ENCODE measurements at places on chromosomes 13 and 19.

DNA sequence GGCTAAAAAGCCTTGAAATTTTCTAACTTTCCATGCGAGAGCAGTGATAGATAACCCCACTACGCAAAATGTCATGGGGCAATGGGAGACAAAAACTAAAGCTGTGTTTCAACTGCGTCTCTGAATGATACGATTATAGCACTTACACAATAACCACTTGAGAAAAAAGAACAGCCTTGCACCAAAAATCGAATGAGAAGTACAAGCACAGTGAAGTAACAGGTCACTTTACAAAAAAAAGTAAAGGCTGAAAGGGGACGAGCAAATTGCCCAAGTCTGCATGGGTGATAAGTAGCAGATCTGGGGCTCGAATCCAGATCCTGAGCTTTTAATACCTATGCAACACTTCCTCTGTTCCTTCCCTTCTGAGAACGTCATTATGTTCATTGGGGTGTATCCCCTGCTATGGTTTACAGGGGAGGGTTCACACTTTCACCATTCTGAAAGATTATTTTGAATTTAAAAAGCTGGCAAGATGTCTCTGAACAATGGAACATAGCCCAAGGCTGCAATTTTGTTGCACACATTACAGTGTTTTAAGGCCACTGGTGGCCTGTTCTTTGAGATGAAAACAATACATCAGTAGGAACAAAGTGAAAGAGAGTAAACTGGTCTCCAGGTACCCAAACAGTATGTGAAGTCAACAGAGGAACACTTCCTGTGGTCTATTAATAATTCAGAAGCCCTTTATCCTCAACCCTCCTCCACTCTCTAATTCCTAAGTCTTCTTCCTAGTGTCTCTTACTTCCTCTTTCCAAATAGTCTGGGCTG is 3.2 kb downstream of the CPB2 start:
- no peak for DNase-seq

DNA sequence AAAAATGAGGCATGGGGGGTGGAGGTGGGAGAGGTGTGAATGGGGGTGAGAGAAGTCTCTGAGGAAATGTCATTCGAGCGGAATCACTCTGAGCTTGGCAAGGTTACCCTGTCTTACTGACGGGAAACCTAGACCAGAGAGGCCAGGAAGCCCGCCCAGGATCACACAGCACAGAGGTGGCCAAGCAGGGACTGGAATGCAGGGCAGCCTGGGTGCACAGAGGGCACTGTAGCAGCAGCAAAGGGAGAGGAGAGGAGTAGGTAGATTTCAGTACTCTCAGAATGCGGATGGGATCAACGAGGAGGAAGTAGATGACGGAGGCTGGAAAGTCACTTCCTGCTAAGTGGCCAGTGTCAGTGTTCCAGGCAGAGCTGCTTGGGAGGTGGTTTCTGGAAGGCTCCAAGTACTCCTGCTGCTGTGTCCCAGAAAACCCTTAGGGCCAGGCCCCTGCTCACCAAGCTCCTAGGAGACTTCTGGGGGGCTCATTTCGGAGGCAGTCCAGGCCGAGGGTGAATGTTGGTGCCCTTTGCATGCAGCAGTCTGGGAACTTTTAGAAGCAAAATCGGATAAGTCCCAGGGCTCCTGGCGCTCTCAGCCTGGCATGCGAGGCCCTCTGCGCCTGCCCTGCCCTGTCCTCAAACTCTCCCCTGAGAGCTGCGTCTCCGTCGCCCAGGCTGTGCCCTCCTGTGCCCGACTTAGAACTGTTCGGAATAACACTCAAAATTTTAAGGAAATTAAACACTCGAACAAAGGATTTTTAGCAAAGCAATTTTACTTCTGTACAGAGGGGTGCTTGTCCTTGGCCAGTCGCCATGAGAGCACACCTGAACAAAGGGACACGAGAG is 33.5 kb downstream of the DNM2 start:
- no peak for DNase-seq

DNA sequence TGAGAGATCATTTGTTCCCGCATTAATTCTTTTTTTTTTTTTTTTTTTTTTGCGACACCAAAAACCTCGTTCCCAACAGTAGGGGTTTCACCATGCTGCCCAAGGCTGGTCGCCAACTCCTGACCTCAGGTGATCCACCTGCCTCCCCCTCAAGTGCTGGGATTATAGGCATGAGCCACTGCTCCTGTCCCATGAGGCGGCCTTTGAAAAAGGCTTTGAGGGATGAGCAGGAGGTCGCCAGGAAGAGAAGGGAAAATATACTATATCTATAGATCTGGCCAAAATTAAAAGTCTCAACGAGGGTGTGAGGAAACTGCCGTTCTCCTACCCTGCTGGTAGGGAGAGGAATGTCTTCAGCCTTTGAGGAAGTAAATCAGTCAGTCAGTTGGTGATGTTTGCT is 26.2 kb downstream of the ZNF473 start:
- DNase-seq, result no peak

DNA sequence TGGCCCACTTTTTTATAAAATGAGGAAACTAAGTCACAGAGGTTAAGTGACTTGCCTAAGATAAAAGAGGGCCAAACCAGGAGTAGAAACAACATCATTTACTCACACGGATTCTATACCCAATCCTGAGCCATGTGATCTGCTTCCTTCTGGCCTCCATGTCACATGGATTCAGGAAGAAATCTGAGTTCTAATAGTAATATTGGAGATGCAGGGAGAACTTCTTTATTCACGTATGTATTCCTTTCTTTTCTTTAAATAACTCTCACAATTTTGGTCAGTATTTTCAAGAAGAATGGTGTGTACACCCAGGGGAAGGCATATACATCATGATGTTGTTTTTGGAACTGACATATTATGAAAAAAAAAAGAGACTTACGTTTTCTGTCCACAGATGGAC is 1.8 kb downstream of the POSTN start:
- DNase-seq, result no peak

DNA sequence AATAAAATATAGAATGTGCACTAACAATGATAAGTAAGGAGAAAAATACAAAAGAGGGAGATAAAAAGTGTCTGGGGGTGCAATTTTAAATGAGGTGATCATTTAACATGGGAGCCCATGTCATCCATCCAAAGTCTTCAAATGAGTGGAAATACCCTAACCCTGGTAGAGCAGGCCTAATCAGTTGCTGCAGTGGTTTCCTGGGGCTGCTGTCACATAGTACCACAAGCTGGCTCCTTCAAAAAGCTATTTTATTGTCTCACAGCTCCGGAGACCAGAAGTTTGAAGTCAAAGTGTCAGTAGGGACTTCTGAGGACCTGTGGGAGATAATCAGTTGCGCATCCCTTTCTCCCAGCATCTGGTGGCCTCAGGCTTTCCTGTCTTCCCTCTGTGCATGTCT is 717.9 kb downstream of the DIAPH3 start:
- DNase-seq, result no peak

DNA sequence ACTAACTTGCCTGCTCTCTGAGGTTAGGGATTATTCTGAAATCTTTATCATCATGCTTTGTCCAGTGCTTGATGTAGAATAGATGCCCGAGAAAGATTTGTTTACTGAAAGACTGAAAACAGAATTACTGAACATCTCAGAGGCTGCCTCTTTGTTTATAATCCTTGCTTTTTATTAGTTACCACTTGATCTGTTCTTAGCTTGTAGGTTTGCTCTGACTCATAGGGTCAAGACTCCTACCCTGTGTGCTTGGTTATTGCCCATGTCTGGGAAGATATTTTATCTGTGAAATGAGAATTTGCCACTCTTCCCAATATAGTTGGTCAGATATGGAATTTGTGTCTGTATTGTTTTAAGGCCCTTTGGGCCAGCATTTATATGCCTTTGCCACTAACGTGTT is 675.3 kb downstream of the DIAPH3 start:
- no peak for DNase-seq

DNA sequence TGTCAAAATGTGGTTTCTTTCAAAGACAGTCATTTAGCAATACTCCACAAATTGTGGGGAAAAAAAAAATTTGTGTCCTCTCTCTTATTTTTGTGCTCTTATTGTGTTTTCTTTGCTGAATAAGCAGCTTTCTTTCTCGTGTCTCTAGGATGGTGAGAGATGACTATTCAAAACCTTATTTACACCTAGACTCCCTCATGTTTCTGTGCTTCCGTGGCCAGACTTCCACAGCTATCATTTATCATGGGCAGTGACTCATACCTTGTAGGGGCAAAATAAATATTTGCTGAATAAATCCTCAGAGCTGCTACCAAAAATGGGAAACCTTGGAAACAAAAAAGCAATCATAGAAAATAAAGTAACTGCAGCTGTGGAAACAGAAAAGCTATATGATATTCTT is 204.9 kb upstream of the MIR17HG start:
- peak; percentile 29 for DNase-seq

DNA sequence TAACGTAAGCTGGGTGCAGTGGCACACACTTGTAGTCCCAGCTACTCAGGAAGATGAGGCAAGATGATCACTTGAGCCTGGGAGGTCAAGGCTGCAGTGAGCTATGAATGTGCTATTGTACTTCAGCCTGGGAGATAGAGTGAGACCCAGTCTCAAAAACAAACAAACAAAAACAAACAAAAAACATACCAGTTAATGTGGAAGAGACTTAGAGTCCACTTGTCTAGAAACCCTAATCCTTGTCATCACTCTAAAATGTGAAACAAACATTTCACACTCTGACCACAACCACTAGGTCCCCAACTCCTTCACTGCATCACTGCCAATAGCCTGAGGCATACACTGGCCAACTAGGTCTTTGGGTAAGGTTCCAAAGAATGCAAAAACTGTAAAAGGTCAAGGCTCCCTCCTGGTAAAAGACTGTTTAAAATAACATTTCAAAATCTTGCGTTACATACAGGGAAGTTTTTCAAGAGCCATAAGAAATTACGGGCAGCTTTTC is 28.6 kb upstream of the CYP2B6 start:
- peak; percentile 16 for DNase-seq

DNA sequence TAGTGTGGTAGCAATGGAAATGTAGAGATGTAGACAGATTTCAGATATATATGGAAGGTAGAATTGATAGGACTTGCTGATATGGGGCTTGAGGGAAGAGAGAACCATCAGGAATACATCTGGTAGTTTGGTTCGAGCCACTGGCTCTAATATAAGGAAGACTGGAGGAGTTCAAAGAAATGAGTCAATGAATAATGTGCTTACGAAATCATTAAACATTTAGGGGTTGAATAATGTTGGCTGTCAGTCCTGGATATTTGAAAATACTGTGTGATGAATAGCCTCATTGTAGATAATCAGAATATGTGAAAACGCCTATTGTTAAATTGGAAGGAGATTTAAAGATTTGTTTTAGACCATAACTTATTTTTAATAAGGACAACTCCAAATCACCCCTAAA is 21.6 kb downstream of the SGCG start:
- DNase-seq, result peak; percentile 39

DNA sequence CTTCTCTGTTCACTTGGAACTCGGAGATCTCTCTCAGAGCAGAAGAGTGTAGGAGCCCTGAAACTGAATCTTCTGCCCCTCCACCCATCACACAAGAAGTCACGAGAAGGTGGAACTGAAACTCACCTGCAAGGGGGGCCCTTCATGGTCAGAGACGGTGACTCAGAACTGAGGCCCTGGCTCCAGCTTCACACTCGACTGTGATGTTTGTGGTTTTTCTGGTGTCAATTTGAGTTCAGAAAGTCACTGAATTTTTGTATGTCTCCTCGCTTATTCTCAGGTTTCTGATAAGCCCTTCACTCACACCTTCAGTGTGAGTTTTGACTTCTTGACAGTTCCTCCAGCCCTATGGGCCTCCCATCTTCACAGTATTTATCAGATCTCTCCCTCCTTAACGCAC is 23.1 kb downstream of the SIGLEC5 start:
- no peak for DNase-seq

- no peak for DNase-seq
Measured at GRCh38 chr13:71864986-71865873, 1.8 kb downstream of the DACH1 start.

GRCh38 chr13:109541081-109541480 is 245.3 kb downstream of the IRS2 start:
- DNase-seq, result no peak

GRCh38 chr13:76292031-76292430 is 594.2 kb downstream of the KCTD12 start:
- no peak for DNase-seq

GRCh38 chr19:19372656-19373416 is 32.6 kb upstream of the GATAD2A start:
- peak; percentile 29 for DNase-seq

DNA sequence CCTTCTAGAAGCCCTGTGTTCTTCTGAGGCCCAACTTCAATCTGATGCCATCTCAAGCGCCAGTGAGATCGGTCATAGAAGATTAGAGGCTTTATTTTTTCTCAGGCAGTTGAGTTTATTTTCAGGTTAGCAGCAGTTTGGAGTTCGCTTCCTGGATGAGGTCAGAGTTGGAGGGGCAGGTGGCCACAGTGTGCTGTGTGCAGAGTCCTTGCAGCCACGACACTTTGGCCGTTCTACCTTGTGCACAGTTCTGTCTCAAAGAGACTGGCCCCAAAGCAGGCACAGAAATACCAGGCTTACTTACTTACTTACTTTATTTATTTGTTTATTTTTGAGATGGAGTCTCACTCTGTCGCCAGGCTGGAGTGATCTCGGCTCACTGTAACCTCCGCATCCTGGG is 15.9 kb upstream of the ELAVL1 start:
- DNase-seq, result no peak

GRCh38 chr19:46616631-46617322 is 8.1 kb downstream of the PTGIR start:
- peak; percentile 73 for DNase-seq

DNA sequence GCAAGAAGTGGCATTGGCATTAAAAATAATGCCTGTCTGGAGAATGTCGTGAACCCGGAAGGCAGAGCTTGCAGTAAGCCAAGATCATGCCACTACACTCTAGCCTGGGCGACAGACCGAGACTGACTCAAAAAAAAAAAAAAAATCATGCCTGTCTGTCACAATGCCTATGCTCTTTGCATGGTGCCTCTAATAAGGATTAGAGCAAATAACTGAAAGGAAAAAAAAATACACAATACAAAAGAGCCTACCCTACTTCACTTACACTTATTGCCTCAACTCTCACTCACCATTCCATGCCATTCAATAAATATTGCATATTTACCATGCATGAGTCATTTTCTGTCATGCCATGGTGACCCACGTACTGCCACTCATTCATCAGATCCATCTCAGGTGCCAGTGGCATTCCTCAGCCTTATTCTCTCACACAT is 49.1 kb downstream of the TBC1D4 start:
- DNase-seq, result no peak

GRCh38 chr19:37507167-37507464 is 377 bp downstream of the ZNF793 start:
- DNase-seq, result no peak

DNA sequence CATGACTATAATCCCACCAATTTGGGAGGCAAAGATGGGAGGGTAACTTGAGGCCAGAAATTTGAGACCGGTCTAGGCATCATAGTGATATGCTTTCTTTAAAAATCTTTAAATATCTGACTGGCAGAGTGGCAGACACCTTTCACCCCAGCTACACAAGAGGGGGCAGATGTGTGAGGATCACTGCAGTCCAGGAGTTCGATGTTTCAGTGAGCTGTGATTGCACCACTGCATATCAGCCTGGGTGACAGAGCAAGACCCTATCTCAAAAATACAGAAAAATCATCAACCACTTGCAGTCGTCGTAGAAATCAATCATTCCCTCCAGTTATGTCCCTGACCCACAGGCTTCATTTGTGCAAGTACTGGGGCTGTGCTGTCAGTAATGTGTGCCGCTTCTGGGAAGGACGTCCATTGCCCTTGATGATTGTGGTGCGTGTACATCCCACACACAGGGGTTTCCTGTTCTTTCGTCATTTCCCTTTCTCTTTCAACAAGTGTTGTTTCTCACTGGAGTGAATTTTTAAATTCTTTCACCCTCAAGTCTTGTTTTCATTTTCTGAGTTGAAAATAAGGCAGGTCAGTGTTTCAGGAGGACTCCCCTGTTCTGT is 1.4 kb downstream of the LGALS14 start:
- DNase-seq, result no peak

GRCh38 chr13:67351909-67352308 is 121.8 kb upstream of the PCDH9 start:
- DNase-seq, result peak; percentile 0
